ENCODE measurements at places on chromosomes 12 and 14.

- DNase-seq, result no peak
These were observed 36.2 kb downstream of the BCL11B start for GRCh38 chr14:99235582-99236320.

GRCh38 chr14:104289507-104289906 lies 151.1 kb downstream of the KIF26A start:
- DNase-seq, result no peak

GRCh38 chr14:31051511-31051910 lies 25.3 kb upstream of the STRN3 start:
- DNase-seq, result no peak

- no peak for DNase-seq
These were observed 428.3 kb downstream of the FUT8 start for GRCh38 chr14:65840786-65841185.

DNA sequence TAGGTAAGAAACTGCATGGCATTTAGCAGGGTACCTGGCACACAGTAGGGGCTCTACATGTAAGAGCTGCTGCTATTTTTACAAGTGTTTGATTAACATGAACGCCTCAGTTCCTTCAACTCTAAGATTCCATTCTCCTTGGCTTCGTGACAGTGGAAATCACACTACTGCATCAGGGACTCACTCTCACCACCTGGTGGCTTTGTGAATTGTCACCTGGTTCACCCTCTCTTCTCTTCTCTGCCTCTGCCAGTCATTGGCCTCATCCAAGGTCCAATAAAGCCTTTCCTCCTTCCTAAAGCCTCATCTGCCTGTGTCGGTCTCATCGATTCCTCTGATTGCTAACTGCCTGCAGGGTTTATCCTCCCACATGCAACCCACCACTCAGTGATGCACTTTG lies 476.4 kb downstream of the VRK1 start:
- no peak for DNase-seq

- peak; percentile 72 for DNase-seq
These were observed at the start of gene ARID4A for GRCh38 chr14:58298477-58299400. Gene ARID4A, plus strand, starts transcription at chr14:58298555. Its CDS starts 1,300 bp downstream, at chr14:58299855.

- DNase-seq, result no peak
These were observed 1.5 kb upstream of the KTN1 start for GRCh38 chr14:55578511-55578910.

DNA sequence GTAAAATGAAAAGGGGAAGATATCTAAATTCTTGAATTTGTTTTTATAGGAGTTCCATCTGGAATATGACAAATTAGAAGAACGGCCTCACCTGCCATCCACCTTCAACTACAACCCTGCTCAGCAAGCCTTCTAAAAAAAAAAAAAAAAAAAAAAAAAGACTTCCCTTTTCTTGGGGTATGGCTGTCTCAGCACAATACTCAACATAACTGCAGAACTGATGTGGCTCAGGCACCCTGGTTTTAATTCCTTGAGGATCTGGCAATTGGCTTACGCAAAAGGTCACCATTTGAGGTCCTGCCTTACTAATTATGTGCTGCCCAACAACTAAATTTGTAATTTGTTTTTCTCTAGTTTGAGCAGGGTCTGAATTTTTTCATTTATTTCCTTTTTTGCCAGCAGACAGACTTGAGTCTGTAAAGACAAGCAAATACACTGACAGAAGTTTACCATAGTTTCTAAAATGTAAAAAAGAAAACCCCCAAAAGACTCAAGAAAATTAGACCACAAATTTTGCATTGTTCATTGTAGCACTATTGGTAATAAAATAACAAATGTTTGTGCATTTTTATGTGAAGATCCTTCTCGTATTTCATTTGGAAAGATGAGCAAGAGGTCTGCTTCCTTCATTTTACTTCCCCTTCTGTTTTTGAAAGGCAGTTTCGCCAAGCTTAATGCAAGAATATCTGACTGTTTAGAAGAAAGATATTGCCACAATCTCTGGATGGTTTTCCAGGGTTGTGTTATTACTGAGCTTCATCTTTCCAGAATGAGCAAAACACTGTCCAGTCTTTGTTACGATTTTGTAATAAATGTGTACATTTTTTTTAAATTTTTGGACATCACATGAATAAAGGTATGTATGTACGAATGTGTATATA lies 12.1 kb upstream of the KCNMB4 start:
- DNase-seq, result no peak

DNA sequence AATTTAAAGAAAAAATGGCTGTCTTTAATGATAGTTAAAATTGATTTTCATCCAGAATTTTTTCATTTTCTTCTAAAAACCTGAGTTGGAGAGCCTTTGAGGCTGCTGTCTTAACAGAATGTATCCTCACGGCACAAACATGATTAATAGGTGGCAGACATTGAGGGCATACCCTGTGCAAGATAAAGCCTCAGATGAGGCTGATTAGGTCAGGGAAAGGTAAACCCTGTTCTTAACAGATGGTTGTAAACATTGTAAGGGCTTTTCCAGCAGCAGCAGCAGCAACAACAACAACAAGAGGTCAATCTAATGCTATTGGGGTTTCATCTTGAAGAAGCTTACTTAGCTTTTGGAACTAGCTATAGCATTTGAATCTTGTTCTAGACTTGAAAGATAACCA lies 17.4 kb downstream of the GNG2 start:
- no peak for DNase-seq

DNA sequence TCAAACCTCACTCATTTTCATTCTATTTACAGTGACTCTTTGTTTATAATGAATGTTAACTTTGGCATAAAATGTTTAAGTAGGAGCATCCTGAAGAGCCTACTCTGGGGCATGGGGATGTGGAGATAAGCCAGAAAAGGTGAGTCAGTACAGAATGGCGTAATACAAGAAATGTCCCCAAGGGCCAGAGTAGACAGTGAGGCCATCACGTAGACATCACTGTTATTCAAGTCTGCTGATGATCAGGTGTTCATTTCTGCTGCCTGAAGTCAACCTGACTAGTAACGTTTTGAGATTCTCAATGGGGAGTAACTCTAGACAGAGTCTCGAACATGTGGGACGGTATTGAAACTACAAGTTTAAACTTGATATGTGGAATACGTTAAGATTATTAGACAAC lies 47.6 kb upstream of the PKP2 start:
- DNase-seq, result no peak

- no peak for DNase-seq
These were observed 37.6 kb downstream of the CACNA2D4 start for GRCh38 chr12:1880876-1881275.

GRCh38 chr12:46523446-46523845 lies 150.9 kb upstream of the SLC38A2 start:
- DNase-seq, result no peak

- DNase-seq, result no peak
These were observed 169.8 kb downstream of the PRKCH start for GRCh38 chr14:61491224-61491623.

DNA sequence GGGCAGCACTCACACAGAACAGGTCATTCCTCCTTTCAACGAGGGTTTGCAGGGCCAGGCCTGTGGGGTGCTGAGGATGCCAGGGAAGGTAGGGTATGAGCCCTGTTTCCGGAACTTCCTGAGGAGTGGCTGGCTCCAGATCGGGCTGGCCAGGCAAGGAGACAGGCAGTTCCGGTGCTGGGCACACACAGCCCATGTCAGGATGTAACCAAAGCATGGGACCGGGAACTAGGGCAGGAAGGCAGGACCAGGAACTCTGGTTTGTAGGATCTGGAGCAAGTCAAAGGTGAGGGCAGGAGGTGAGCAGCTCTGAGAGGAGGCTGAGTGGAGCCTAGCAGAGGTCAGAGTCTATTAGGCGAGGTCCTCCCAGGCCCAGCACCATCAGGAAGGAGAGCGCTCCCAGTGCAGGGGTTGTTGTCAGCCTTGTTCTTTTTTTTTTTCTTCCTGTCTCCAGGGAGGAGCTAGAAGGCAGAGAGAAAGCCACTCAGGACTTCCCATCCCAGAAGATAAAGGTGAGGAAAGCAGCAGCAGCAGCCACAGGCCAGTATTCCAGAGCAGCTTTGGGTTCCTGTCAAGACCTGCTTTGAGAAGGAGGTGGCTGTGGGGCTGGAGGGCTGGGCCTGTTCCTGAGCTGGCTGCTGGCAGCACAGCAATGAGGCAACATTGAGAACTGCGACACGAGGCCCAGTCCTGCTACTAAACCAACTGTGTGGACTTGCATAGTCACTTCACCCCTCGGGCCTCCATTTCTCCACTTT lies 49.0 kb upstream of the PTGR2 start:
- DNase-seq, result no peak

DNA sequence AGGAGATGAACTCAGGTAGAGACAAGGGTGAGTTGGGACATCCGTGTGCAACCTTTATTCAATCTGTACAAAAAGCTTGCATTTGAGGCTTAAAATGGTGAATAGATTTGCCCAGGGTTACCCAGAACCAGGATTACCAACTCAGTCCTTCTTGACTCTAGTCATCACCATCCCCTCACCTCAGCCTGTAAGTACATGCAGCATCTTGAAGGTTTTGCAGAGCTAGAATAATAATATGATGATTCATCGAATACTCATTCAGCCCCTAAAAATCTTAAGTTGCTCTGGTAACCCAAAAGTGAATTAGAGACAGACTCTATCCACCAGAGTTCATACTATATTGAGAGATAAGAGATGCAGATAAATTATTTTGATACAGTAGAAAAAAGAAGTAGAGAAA lies 90.3 kb downstream of the NKX2-1 start:
- no peak for DNase-seq

DNA sequence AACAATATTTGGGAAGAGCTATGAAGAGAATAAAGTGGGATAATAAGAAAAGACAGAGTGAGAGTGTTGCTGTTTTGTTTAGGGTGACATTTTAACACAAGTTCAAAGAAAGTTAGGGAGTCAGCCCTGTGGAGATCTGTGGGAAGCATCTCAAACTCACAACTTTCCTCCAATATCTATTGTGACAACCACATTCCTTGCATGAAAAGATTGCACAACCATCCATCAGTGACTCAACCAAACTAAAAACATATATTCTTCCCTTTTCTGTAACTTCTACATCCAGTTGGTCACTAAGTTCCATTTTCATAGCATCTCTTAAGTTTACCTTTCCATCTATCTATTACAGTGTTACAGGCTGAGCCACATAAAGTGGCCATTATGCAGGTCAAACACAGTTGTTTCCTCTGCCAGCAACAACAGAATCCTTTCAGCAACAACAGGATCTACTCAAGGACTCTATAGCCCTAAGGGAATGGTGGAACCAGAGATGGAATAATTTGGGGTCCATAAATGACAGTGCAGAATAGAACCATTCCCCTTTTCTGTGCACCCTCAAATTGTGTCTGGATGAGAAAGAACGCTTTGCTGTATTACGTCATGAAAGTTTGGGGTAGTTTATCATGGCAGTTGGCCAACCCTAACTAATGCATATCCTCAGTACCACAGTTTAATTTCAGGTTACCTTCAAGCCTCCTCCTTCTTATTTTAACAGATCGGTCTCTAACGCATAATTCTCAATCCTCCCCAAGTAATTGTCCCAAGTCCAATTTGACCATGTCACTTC lies 118.8 kb downstream of the ST8SIA1 start:
- no peak for DNase-seq

GRCh38 chr14:95943699-95944098 lies 67.1 kb downstream of the TUNAR start:
- no peak for DNase-seq

GRCh38 chr14:104865081-104865630 lies at the start of gene CEP170B:
Gene CEP170B, plus strand, starts transcription at chr14:104865268. Its CDS starts 3,183 bp downstream, at chr14:104868451.
- peak; percentile 22 for DNase-seq

- DNase-seq, result no peak
These were observed 1.5 kb upstream of the NOVA1 start for GRCh38 chr14:26599291-26599690.

- no peak for DNase-seq
These were observed 57.0 kb upstream of the FKBP4 start for GRCh38 chr12:2737656-2738241.

DNA sequence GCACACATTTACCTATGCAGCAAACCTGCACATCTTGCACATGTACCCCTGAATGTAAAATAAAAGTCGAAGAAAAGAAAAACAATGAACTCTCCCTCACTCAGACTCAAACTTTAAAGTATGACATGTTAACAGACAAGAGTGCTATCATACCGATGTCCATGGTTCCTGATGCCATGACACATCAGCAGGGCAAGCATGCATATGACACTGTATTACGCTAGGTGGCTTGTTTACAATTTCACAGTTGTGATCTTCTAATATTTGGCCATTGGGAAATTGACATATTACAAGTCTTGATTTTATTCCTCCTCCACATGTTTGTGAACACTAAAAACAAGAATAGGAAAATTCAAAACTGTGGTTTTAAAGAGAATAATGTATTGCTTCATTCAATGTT lies 126.6 kb downstream of the ADAMTS20 start:
- no peak for DNase-seq

DNA sequence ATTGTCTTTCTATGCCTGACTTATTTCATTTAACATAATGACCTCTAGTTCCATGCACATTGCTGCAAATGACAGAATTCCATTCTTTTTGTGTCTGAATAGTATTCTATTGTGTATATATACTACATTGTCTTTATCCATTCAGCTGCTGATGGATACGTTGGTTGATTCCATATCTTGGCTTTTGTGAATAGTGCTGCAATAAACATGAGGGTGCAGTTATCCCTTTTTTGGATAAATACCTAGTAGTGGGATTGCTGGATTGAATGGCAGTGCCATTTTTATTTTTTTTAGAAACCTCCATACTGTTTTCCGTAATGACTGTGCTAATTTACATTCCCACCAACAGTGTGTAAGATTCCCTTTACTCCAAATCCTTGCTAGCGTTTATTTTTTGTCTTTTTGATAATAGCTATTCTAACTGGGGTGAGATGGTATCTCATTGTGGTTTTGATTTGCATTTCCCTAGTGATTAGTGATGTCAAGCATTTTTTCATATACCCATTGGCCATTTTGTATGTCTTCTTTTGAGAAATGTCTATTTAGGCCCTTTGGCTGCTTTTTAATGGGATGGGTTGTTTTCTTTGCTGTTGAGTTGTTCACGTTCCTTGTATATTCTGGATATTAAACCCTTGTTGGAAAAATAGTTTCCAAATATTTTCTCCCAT lies 2.3 kb downstream of the OAS2 start:
- DNase-seq, result no peak

DNA sequence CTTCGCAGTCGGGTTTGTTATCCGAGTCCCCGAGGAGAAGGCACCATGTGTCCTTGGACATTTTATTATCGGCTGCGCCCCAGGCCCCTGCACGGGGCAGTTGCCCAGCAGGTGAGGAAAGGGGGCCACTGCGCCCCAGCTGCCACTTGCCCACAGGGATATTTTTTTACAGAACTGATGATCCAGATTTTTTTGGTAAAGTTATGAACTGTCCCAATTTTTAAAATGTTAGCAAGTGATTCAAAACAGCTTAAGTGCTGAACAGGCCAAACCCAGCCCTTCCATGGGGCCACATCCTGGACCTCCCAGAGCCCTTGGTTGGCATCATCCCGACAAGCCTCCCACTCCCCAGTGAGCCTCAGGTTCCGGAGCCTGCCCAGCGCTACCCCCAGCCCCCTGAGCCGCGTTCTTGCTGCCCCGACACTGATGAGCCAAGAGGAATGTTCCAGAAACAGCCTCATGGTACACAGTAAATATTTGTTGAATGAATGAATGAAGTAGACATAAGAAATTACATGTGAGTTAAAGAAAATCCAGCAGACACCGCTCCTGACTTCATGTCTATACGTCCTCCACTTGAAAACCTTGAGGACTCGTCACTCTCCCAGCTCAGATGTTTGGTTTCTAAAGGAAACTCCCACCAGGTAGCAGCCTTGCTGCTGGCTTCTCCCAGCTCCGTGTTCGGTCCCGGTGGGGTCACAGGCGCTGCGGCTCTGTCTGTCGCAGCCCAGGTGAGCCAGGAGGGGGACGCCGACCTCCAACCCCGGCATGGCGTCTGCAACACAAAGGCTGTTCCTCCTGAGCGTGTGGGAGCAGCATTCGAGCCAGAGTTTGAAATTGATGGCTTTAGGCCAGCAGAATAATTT lies 88.5 kb downstream of the ADGRD1 start:
- DNase-seq, result no peak

- no peak for DNase-seq
These were observed 26.9 kb upstream of the BATF start for GRCh38 chr14:75495399-75495798.
